ENCODE measurements at places on chromosomes 12 and 14.

- DNase-seq: no peak
These were observed 103.2 kb upstream of the DIO3 start for GRCh38 chr14:101457936-101458740.

GRCh38 chr14:73370561-73370960, 87.8 kb downstream of the NUMB start:
- DNase-seq: no peak

DNA sequence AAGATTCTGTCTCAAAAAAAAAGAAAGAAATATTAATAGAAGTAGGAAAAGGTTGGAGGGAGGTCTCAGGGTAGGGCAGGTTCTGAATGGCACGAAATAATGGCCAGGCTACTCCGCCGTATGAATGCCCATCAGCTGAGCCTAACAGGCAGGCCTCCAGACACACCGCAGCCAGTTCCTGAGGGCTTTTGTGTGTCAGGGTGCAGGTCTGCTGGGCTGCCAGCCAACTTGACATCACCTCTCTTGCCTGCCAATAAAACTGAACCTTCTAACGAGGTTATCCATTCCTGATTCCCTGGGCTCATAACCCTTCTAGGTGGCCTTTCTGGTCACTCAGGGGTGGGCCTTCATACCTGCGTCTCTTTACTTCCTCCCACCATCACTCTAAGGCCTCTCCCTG, 3.0 kb downstream of the IFI27 start:
- DNase-seq: no peak

- no peak for DNase-seq
These were observed 814.4 kb downstream of the FSCB start for GRCh38 chr14:43692706-43693105.

DNA sequence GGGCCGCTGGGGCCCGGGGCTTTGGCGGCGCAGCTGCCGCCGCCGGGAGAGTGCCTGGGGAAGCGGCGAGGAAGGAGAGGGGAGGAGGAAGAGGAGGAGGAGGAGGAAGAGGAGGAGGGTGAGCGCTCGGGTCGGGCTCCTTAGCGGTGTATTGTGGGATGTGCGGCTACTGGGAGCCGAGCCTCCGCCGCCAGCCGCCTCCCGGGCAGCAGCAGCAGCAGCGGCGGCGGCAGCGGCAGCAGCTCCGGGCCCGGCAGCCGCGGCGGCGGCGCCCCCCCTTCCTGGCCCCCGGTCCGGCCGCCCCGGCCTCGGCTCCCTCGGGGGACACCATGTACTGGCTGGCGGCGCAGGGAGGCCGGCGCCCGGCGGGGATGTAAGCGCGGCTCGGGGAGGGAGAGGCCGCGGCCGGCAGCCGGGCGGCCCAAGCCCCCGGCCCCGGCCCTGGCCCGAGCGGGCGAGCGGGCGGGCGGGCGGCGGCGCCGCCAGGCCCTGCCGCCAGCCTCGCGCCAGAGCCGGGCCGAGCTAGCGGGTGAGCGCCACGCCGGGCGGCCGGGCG, at the start of gene SETD1B:
TSS of gene SETD1B (plus strand) at position 149 of the 556 bp plus-strand sequence. CDS start 729 bp downstream, outside the sequence.
- DNase-seq: peak; percentile 58

DNA sequence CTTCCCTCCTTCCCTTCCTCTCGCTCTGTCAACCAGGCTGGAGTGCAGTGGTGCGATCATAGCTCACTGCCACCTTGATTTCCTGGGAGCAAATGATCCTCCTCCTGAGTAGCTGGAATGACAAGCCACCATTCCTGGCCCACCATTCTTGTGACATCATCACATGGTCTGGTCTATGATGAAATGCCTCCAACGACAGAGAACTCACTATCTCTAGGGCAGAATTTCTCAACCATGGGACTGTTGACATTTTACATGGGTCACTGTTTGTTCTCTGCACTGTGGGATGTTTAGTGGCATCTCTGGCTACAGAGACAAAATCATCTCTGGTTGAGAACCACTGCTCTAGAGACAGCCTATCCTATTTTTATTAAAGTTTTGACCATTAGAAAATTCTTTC, 9.7 kb downstream of the VRK1 start:
- peak; percentile 76 for DNase-seq

DNA sequence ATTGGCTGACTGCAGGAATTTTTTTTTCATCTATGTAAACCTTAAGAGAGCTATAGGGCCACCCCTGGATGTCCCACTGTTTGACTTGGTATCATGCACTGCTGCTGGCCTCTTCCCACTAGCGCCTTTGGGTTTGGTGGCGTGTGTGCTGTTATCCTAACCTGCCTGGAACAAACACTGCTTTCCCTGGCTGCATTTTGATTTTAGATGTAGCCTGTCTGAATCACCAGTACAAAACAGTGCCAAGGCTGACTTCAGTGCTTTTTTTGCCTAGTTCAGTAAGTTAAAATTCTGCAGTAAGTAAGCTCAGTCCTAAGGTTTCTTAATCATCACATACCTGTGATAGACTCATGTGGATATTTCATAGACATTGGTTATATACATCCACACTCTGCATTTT, 99.2 kb downstream of the EML1 start:
- no peak for DNase-seq

DNA sequence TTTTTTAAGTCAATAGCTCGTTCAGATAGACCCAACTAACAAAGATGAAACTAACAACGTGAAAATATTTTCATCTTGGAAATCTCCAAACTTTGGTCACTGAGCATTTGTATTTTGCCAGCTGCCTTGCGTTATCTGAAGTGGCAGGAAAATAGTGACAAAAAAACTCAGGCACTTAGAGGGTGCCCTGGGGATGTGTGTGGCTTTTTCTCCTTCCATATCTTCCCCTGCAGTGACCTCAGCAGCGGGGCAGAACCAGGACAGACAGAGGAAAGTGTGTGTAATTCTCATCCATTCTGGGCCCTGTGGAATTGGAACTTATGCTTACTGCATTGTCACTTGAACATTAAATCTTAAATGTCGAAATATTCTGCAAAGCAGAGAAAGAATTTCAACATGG, 152.0 kb downstream of the BCAT1 start:
- no peak for DNase-seq

- no peak for DNase-seq
These were observed 19.8 kb upstream of the CHFR start for GRCh38 chr12:132907216-132907615.

GRCh38 chr12:92528586-92528985, 174.2 kb upstream of the PLEKHG7 start:
- no peak for DNase-seq

GRCh38 chr14:34059925-34060650, 109.2 kb upstream of the EGLN3 start:
- DNase-seq: peak; percentile 76

DNA sequence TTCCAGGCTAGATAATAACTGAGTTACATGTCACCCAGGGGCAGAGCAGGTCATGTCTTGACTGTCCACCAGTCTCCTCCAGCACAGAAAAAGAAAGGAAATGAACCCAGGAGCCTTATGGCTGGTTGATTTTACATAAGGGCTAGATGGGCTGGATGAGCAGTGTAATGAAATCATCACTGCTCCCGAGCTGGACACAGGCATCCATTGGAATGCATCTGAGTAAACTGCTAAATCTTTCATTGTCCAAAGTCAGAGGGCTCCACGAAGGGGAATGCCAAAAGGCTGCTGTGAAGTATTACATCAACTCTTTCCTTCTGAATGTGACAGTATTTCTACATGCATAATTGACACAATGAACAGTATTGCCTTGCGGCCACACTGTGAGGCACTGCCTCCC, 30.1 kb upstream of the TSPAN11 start:
- DNase-seq: no peak

GRCh38 chr12:38875586-38876228, 29.7 kb downstream of the CPNE8 start:
- no peak for DNase-seq

GRCh38 chr14:90577661-90578282, 180.9 kb downstream of the CALM1 start:
- no peak for DNase-seq

DNA sequence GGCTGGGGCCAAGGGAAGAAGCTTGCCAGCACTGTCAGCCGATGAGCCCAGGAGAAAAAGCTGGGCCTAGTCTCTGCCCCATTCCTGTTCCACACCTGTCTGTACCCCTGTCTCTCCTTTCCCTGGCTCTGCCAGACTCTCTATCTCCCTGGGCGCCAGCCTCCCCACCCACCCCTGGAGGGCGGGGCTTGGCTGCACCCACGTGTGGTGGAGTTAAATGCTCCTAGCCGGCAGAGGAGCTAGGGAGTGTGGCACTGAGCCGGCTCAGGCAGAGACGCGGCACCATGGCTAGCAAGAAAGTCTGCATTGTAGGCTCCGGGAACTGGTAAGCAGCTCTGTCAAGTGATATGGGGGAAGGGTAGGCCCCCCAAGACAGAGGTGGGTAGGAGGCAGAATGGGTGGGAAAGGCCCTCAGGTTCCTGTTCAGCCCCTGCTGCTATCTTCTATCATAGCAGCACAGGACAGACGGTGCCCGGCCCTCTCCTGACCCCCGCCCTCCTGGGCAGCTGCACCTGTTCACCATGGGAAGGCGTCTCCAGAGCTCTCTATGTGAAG, at the start of gene GPD1:
TSS of gene GPD1 (plus strand) at position 242 of the 555 bp plus-strand sequence. CDS start at position 285, 43 bp downstream.
- peak; percentile 18 for DNase-seq

GRCh38 chr14:32449648-32450047, 120.5 kb downstream of the AKAP6 start:
- no peak for DNase-seq

DNA sequence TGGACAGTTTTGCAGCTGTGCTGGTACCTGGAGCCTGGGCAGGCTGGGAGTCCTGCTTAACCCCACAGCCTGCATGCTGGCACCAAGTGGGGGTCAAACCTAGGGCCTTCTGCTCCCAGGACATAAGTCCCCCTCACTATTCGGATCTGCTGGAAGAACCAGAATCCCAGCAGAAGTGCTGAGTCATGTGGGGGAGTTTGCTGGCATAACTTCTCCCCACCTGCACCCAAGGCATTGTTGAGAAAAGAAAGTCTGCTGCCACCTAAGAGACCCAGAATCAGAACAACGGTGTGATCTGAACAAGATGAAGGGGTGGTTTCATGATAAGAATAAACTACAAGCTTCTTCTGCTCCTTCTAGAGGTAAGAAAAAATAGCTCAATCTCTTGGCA, 102.7 kb downstream of the RBM19 start:
- DNase-seq: no peak

DNA sequence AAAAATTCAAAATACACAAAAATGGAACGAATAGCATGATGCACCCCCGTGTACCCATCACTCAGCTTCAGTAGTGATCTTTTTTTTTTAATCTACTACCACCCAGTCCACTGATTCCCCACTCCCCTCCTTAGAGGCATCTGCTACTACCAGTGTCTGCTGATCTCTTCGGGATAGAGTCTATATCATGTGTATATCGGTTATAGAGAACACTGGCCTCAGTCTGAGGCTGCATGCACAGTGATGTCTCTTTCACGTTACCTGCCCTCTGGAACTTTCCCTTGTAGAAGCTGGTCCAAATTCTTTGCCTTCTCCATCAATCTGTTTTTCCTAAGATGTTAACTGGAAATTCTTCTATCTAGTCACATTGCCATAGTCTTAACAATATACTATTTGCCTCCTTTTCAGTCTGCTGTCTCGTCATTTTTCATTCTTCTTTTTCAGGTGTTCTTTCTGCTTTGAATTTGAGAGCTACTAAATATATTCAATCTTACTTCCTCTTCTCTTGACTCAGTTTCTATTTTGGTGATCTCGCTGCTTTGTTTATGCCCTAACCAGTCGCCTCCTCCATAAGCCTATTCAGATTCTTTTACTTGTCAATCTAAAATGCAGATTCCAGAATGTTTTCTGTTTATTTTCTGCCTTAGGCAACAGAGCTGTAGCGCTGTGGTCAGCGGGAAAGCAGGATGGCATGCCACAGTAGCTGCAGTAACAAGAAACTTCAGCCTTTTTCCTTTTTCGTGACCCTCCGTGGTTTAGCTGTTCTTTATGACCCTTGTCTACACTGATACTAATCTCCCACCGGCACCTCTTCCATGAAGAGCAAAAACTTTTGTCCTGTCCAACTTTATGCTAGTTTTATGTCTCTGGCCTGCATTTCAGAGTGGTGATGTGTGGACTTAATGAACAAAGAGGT, 67.0 kb downstream of the FBXW8 start:
- DNase-seq: no peak

DNA sequence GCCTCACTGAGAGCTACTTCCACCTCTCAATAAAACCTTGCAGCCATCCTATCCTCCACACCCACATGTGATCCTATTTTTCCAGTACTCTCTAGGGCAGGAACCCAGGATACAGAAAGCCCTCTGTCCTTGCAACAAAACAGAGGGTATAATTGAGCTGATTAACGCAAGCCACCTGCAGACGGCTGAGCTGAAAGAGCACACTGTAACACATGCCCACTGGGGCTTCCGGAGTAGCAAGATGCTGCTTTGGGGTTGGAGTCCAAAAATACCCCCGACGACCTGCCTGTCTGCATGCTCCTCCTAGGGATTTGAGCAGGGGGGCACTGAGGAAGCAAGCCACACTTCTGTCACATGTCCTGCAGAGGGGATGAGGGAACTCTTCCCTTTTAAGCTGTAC, 401.1 kb upstream of the FOXG1 start:
- no peak for DNase-seq

DNA sequence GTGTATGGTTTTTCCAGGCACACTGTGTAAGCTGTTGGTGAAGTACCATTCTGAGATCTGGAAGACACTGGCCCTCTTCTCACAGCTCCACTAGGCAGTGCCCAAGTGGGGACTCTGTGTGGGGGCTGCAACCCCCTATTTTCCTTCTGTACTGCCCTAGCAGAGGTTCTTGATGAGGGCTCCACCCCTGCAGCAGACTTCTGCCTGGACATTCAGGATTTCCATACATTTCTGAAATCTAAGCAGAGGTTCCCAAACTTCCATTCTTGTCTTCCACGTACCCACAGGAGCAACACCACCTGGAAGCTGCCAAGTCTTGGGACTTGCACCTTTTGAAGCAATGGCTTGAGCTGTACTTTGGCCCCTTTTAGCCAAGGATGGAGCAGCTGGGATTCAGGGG, 85.2 kb upstream of the PRMT8 start:
- DNase-seq: no peak

GRCh38 chr12:32902287-32902997, 5.9 kb upstream of the PKP2 start:
- DNase-seq: no peak

DNA sequence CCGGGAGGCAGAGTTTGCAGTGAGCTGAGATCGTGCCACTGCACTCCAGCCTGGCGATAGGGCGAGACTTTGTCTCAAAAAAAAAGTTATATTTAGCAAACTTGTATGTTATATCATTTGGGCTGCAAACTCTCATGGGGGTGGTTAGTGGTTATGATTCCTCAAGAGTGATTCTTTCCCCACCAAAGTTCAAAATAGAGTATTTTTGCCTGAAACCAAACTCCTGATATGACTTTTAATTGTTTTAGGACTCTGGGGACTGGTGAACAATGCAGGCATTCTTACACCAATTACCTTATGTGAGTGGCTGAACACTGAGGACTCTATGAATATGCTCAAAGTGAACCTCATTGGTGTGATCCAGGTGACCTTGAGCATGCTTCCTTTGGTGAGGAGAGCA, 18.6 kb downstream of the HSD17B6 start:
- DNase-seq: no peak

Data from inflammatory macrophage treated with lipopolysaccharide for 4 hours (primary cell).